NCI-H1694 (cell line): ENCODE measurements at places on chromosomes 13 and 19.

DNA sequence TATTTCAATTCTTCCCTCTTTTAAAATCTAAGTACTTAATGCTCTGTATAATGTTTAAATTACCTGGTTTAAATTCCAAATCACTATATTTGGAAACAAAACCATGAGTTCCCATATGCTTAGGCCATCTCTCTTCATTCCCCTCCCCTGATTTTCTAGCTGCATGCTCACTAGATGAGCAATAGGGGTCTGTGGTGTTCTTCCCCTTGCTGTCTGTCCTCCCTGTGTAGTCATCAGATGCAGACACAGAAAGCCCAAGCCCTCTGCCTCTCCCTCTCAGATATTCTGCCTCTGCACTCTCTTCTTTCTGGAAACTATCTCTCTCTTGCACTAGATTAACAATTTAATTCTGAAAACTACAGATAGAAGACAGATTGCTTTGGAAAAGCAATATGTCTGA, 1730.2 kb downstream of the OLFM4 start:
- no peak for DNase-seq

- DNase-seq: no peak
These were observed 14.7 kb upstream of the HMGB1 start for GRCh38 chr13:30480292-30480950.

GRCh38 chr13:26867451-26868091, 107.0 kb upstream of the GPR12 start:
- peak; percentile 33 for DNase-seq

DNA sequence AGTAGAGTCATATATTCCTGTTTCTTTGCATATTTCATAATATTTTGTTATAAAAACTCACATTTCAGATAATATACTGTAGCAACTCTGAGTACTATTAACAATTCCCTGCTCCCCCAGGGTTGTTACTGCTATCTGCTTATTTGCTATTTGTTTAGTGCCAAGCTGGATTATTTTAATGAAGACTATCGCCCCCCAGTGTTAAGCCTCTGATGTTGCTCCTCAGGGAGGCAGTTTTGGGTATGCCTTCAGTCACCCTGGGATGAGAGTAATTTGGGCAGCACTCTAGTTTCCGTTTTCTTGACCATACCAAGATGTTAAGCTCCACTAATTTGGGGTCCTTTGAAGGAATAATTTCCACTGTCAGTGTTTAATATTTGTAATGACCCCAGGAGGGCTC, 46.0 kb downstream of the MICU2 start:
- DNase-seq: no peak

DNA sequence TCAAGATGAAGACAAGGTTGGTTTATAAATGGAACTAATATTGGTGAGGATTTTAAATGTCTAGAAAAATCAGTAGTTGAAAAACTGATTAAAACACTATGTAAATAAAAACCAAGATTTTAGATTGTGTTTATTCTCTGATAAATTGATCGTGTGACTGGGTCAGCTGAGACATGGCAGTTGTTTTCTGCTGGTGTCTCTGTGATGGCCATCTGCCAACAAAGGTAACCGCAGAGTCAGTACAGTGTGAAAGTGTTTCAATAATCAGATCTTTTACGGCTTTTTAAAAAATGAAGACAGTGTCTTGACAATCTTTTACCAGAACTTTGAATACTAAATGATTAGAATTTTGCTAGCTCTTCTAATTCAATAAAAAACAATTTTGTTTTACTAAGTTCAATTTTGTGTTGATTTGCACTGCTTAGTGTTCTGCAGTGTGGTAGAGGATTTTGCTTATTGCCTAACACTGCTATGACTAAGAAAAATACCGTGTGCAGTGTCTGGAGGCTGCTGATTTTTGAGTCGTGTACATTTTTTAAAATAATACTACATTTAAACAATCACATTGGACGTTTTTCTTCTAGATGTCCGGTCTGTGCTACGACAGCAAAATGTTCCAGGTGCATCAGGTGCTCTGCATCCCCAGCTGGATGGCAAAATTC, 32.7 kb upstream of the GPR183 start:
- DNase-seq: no peak

DNA sequence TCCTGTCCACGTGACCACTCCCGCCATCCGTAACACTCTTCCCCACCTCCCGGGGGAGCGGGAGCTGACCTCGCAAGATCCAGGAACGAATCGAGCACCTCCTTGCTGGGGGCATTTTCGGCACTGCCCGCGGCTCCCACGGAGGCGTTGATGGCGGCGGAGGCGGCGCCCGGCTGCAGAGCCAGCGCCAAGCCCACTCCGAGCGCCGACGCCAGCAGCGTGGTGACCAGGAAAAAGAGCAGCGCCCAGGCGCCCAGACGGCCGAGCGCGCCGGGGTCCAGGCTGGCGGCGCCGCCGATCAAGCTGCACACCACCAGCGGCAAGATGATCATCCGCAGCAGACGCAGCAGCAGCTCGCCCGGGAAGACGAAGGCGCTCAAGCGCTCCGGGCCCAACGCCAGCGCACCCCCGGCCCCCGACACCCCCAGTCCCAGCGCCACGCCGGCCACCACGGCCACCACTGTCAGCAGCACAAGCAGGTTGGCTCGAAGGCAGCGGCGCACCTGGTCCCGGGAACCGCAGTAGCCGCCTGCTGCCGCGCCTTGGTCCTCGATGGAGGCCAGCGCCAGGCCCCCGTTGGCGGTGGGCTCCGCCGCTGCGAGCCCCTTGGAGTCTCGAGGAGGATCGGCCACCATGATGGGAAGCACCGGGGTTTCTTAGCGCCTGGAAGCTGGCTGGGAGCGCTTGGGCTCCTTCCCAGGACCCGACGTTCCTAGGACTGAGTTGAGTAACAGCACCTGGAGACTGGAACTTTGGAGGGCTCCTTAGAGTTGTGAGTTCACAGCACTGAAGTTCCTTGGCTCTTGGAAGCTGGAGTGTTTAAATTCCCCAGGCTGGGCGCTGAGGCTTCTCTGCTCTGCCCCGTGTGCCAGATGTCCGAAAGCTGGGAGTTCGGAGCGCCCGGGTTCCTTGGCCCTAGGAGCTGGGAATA, 798 bp downstream of the SLC1A5 start:
- no peak for DNase-seq

GRCh38 chr19:19554074-19555023, 16.3 kb downstream of the CILP2 start:
- no peak for DNase-seq

GRCh38 chr13:82467626-82468025, 1414.6 kb downstream of the SLITRK1 start:
- DNase-seq: no peak

DNA sequence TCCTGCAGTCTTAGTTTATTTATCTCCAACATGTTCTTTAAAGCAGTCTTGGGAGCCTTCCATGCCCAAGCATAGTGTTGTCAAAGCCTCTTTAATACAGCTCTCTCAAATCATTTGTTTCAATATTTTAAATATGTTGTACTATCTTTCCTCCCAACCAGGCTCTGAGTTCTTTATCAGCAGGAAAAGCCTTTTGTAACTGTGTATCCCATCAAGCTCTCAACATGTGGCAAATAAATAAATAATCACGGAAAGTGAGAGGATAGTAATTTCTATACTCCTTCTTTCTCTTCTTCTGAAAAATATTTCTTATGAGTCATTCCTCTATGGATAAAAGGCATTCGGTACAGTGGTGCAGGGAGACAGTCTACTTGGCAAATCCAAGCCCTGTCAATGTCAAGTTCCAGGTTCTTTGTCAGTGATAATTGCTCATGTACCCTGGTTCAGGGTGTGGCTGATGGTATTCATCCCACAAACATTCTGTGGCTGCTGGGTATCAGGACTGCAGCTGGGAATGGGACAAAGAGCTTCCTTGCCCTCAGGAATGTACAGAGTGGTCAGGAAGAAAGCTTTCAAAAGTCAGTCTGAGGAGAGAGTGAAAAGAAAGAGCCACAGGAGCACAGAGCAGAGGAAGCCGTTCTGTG, 384.3 kb downstream of the EFNB2 start:
- DNase-seq: no peak

DNA sequence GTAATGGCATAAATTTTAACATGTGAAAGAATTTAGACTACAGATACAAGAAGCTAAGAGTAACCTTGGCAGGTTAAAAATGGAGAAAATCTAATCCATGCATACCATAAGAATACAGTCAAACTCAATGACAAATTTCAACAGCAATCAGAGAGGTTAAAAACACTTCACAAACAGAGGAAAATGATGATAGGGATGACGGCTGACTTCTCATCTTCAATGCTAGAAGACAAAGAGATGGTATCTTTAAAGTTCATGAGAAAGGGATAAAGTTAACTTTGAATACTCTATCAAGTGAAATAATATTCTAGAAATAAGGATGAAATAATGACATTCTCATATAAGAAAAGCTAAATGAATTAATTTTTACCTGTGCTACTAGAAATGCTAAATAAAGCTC, 1130.2 kb upstream of the MIR17HG start:
- no peak for DNase-seq

- no peak for DNase-seq
These were observed 16.0 kb upstream of the ZNF792 start for GRCh38 chr19:34979819-34980640.

GRCh38 chr13:49746111-49746510, 46.4 kb downstream of the KPNA3 start:
- DNase-seq: no peak

DNA sequence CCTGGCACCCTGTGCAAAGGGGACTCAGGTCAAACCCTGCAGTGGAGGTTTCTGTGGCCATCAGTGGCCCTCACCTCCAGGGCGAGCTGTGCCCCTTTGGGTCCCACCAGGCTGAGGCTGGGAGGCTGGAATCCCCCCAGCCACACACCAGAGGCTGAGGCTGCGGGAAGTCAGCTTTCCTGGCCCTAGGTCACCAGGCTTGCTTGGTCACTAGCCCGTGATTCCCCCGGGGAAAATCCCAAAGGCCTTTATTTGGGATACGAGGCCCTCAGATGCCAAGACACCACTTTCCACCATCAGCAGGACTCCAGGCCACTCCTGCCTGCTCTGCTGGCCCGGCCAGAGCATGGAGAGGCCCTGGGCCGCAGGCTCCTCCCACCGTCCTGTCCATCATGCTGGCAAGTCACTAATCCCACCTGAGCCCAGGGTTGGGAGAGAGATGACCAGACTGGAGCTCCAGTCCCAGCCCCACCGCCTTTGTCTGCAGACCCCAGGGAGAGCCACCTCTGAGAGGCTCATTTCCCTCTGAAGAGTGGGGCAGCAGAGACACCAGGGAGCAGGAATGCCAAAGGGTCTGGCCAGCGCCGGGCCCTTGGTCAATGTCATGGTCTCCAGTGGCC, 4.7 kb downstream of the NKPD1 start:
- DNase-seq: no peak

DNA sequence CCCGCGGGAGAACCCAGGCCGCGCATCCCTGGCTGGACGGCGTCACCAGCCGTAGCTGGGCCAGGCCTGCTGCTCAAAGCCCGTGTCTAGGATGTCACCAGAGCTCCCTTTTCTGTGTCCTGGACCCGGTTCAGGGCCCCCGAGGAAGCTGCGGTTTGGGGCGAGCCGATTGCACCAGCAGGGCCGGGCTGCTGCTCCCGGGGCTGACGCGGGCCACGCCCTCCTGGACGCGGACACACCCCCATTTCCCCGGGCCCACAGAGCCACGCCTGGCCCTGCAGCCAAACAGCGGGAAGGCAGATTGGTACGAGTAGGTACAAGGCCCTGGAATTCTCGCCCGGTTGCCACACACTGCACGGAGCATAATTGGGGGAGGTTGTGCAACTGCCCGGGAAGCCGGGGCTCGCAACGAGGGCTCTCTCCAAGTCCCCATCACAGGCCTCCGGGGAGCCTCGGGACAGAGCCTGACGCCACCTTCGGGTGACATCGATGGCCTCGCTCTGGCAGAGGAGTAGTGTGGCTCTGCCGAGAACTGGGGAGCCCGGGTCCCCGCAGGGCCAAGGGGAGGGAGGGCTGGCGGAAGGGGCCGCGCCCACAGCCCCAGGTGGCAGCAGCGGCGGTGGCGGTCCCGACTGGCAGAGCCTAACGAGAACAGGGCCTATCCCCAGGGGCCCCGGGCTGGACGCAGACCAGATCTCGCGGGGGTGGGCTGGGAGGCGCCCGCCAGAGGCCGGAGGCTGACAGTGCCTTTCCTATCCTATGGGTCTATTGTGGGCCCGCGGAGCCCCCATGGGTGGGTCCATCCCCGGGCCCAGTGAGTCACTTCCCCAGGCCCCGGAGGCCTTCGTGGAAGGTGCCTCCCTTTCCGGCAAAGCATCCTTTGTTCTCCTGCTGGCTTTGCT, 23.5 kb downstream of the KCTD15 start:
- DNase-seq: no peak

GRCh38 chr13:73681779-73682178, 452.4 kb downstream of the KLF12 start:
- no peak for DNase-seq

DNA sequence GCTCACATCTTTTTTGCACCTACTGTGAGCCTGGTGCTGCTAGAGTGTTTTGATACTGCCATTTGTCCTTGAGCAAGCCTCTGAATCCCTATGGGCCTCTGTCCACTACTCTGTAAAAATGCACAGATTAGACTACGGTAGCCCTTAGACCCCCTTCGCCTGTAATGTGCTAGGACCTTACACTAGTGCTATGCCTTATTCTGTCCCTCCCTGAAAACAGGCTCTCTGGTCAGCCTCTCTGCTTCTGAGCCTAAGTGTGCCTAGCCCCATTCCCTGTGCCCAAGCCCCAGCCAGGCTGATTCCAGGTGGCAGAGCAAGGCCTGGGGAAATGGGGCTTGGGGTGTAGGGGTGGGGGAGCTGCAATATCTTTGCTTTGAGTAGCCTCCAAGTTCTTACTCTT, 10.7 kb downstream of the HMGB1 start:
- DNase-seq: no peak

- peak; percentile 66 for DNase-seq
These were observed 637.6 kb upstream of the ARGLU1 start for GRCh38 chr13:107205318-107206104.

GRCh38 chr19:16605553-16605994, 22.4 kb downstream of the MED26 start:
- no peak for DNase-seq

DNA sequence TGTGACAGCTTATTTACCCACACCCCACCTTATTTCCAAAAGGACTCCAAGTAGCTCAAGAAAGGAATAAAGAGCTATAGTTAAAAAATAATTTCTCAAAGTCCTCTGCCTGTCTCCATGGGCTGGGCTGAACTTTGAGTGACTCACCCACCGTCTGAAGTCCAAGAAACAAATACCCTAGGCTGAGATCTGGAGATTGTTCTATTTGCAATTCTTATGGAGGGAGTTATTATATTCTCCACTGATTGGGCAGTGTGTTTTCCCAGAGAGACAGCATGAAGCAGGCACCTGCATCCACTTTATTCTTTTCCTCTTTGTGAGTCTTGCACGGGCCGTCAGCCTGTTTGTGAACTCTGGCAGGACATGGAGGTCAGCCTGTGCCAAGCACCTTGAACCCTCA, 63.2 kb downstream of the SHISA2 start:
- no peak for DNase-seq

- no peak for DNase-seq
These were observed 692 bp downstream of the SULT2B1 start for GRCh38 chr19:48552406-48553322.

GRCh38 chr13:99225078-99225477, 24.4 kb downstream of the UBAC2 start:
- no peak for DNase-seq

GRCh38 chr19:40685563-40685962, 4.9 kb downstream of the NUMBL start:
- DNase-seq: no peak
